ENCODE measurements at places on chromosomes 1 and 21. TPM values are rescaled to one million over a fixed set of nuclear protein-coding genes. Genes with fewer than 3 reads are reported as not detected.

DNA sequence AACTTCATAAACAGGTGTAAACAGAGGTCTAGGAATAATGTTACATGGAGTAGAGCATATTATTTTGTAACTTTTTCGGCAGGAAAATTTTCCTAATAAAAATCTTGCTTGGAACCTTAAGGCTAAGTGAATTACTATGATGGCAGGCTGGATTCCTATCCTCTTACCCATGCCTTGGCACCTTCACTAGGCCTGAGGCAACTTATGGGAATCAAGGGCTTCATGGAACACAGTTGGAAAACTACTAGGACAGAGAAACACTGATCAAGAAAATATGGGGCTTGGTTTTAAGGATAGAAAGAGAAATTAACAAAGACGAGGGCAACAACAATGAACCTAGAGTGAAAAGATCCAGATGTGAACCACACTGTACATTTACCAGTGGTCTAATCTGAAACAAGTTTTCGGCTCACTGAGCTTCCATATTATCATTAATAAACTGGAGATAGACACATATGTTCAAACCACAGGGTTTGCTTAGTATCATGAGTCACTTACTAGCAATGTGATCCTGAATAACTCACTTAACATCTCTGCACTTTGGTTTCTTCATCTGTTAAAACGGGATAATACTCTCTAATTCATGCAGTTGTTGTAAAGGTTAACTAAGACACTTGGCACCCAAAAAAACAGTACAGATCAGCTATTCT, 68.5 kb downstream of the GPATCH2 start:
- no peak for DNase-seq

SPATA17 gene
- not detected for total RNA-seq

- no peak for DNase-seq
Observed at GRCh38 chr1:173409613-173410012, 67.5 kb upstream of the PRDX6 start.

DNA sequence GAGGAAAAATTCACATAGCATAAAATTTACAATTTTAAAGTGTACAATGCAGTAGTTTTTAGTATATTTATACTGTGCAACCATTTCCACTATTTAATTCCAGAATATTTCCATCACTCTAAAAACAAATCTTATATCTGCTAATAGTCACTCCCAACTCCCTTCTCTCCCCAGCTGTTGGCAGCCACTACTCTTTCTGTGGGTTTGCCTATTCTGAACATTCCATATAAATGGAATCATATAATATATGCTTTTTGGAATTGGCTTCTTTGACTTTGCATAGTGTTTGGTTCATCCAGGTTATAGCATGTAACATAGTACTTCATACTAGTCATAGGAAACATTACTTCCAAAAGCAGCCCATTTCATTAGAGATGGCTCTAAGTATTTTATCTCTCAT, 25.0 kb upstream of the TMEM39B start:
- DNase-seq: no peak

DNA sequence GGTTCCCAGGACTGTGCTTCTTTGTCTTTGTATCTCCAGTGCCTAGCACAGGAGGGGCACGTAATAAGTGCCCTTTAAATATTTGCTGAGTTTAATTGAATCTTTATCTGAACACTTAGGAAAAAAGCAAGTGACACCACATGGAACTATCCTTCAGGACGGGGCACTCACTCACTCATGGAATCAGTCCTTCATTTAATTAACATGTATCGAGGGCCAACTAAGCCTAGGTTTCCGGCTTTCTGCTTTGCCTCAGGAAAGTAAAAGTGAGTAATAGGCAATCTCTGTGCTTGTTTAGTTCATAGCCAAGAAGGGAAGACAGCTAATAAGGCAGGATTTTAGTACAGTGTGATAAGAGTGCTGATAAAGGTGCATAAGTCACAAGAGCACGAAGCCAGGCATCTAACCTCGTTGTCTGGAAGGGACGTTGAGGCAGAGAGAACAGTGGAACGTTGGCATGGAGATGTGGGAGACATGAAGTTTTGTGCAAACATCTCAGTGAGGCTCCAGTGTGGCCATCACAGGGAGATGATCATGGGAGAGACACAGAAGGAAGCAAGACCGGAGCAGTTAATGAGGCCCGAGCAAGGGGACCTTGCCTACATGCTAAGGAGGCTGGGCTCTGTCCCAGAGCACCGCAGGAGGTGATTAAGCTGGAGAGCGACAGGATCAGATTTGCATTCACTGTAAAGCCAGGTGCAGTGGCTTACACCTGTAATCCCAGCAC, 54.1 kb upstream of the TRIM67 start:
- DNase-seq: no peak

PLA2G2F gene
- not detected for total RNA-seq

- no peak for DNase-seq
Observed at GRCh38 chr1:230103306-230104173, 36.5 kb downstream of the GALNT2 start.

NMNAT1 gene
- total RNA-seq: 6.2 TPM

IL19 gene
- total RNA-seq: not detected

KRTAP19-2 gene
- total RNA-seq: not detected

DNA sequence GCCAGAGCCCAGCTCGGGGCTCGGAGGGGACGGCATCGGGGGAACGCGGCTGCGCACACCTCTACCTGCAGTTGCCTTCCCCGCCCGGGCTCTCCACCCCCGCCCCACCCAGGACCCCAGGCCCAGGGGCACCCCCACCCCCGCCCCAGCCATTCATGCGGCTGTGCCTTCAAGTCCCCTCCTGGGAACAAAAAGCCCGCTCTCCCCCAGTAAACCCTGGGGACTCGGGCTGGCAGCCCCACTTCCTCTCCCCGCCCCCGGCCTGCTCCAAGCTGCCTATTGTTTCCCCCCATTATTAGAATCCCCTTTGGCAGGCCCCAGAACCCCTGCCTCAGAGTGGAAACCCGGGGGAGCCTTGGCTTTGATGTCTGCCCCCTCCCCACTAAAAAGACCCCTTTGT, 18.0 kb downstream of the MEGF6 start:
- DNase-seq: no peak

DNA sequence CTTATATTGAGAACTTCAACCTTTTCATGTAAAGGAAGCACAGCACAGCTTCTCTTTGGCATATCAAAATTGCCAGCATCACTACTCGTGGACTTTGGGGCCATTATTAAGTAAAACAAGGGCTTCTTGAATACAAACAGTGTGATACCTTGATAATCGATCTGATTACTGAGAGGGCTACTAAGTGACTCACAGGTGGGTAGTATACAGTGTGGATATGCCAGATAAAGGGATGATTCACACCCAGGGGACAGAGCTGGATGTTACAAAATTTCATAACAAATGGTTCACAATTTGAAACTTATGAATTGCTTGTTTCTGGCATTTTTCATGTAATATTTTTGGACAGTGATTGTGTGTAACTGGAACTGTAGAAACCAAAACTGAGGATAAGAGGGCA, 15.4 kb downstream of the HDAC1 start:
- no peak for DNase-seq

GRCh38 chr1:230065571-230065970, 1.5 kb upstream of the GALNT2 start:
- DNase-seq: no peak

DNA sequence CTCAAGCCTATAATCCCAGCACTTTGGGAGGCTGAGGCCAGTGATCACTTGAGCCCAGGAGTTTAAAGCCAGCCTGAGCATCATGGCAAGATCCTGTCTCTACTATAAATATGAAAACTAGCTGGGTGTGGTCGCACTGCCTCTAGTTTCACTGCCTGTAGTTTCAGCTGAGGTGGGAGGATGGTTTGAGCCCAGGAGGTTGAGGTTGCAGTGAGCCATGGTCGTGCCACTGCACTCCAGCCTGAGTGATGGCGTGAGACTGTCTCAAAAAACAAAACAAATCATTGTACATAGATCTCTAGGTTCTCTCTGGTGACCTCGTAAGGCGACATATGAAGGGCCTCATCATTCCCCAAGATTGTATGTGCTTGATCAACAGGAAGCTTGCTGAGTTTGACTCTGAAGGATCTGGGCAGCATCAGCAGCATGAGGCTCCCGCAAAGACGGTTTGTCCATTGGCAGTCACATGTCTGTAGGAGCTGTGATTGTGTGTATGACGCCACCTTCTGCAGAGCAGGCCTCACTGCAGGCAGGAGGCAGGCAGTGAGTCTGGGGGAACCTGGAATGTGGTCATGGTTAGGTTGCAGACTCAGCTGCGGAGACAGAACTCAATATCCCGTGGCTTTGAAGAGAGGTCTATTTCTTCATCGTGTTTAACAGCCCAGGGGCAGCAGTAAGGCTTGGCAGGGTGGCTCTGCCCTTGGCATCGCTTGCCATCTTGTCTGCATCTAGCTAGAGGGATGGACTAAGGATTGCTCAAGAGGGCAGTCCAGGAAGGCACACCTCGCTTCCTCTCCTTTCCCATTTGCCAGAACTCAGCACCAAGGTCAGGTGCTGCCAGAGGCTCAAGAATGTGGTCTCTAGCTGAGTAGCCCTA, 14.0 kb downstream of the ATP5PO start:
- no peak for DNase-seq

DNA sequence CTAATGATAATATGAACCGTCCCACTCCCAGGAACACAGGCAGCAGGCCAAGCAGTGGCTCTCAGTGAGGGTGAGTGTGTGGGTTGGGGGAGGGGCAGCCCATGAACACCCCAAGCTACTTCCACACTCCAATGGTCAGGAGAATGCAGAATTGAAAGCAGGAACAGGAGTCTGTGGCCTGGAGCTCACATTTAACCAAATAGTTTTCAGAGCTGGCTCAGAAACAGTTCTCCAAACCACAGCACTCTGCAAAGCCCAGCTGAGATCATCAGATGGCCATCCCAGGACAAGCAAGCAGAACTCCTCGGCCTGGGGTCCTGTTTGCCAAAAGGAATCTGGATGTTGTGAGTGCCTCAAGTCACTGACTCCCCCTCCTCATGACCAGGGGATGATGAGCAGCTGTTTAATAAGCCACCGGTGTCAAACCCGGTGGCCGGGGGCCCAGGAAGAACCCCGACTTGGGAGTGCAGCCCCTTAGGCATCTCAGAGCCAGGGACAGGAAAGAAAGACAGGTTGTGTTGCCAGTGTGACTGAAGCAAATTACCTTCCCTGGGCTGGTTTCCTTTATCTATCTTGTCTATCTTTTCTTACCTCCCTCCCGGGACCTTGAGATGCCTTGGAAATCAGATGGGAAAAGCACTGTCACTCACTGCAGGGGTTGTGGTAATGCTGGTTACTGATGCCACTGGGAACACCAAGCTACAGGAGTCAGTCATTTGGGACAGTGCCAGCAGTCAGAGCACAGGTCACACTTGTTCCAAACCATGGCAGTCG, 20.4 kb downstream of the DEGS1 start:
- no peak for DNase-seq

C4BPA gene
- total RNA-seq: not detected

BEST4 gene
- total RNA-seq: 1.3 TPM

- no peak for DNase-seq
Observed at GRCh38 chr1:241310451-241310850, 46.6 kb downstream of the RGS7 start.

RGS13 gene
- total RNA-seq: not detected

PMVK gene
- total RNA-seq: 41.8 TPM

- no peak for DNase-seq
Observed at GRCh38 chr1:202959276-202959620, 1.1 kb upstream of the ADIPOR1 start.

GRCh38 chr1:154316704-154317103, 4.2 kb upstream of the AQP10 start:
- DNase-seq: no peak

GRCh38 chr1:165942062-165942461, 114.6 kb downstream of the UCK2 start:
- DNase-seq: no peak

GRCh38 chr1:184456189-184456588, 69.4 kb downstream of the C1orf21 start:
- DNase-seq: no peak

DNA sequence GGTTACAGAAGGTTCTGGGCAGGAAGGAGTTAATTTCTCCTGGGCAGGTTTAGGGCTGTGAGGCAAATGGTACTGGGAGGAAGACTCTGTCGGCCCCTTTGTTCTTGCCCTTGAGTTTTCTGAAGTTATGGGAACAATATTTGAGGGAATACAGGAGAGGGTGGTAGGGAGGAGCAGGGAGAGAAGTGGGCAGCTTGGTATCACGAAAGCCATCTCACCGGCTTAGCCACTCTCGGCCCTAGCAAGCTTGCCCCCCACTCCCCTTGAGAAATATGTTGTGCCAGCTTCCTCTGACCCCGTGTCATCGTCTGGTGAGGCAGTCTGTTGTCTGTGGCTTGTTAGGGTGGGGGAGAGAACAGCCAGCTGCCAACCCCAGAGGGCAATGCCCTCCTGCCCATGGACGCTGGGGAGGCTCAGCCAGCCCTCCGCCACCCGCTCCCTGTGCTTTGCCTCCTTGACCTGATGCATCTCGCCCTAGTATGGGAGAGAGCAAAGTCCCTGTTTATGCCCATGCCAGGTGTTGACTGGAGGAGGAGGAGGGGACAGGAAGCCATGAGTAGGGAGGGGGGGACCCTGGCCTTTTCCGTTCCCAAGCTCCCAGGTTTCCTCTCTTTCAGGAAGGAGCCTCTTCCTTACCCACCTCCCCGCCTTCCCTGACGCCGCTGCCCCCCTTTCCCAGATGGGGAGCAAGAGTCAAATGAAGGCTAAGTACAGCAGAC, 1.2 kb downstream of the EFNA1 start:
- DNase-seq: no peak

DNA sequence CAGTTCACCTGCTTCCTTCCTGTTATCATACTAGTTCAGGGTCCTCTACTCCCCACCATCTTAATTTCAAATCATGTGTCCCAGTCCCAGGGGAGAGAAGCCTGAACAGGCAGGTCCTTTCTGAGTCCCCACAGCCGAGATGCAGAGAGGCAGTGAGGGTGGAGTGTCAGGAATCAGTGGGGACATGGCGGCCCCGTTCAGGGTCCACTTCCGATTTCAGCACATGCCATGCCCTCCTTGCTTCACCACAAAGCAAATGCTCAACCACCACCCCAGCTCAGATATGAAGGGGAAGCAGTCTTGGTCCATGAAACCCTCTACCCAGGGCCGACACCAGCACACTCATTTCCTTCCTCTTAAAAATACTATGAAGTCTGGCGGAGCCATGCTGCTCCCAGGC, 5.2 kb upstream of the SEMA4A start:
- no peak for DNase-seq

DAB1 gene
- 3.9 TPM for total RNA-seq

DNA sequence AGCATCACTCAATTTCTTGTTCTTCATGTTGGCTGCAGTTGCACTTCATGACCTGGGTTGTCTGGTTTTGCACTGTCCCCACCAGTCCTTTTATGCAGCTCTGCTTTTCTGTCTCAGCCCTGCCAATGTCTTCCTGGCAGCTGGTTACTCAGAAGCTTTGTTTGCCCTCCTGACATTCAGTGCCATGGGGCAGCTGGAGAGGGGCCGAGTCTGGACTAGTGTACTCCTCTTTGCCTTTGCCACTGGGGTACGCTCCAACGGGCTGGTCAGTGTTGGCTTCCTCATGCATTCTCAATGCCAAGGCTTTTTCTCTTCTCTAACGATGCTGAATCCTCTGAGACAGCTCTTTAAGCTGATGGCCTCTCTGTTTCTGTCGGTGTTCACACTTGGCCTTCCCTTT, 6.6 kb downstream of the PIGV start:
- DNase-seq: no peak

CXADR gene
- 0.65 TPM for total RNA-seq

Measured in activated CD4-positive, alpha-beta memory T cell treated with anti-CD3 and anti-CD28 coated beads, Interleukin-2, amount 10 ng/mL, durations not matched to agents 7 days and 5 days (primary cell).